ENCODE measurements at places on chromosomes 5 and 9.

GRCh38 chr9:129773262-129774048 lies 20.6 kb upstream of the PTGES start:
- no peak for DNase-seq

GRCh38 chr5:176529116-176529740 lies 8.0 kb downstream of the RNF44 start:
- DNase-seq: no peak

DNA sequence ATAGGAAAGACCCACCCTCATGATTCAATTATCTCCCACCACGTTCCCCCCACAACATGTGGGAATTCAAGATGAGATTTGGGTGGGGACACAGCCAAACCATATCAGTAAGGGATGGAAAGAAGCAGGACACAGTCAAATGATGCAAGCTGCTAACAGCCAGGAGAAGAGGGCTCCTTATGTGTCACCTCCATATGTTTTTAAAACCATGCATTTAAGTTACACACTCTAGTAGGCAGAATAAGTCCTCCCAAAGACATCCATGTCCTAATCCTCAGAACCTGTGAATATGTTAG lies 4.2 kb upstream of the TTC23L start:
- DNase-seq: no peak

GRCh38 chr9:16575142-16575985 lies 295.1 kb downstream of the BNC2 start:
- DNase-seq: no peak

- DNase-seq: no peak
Measured at GRCh38 chr9:1173993-1174392, 123.8 kb downstream of the DMRT2 start.
